ENCODE measurements at places on chromosomes 13 and 19.

DNA sequence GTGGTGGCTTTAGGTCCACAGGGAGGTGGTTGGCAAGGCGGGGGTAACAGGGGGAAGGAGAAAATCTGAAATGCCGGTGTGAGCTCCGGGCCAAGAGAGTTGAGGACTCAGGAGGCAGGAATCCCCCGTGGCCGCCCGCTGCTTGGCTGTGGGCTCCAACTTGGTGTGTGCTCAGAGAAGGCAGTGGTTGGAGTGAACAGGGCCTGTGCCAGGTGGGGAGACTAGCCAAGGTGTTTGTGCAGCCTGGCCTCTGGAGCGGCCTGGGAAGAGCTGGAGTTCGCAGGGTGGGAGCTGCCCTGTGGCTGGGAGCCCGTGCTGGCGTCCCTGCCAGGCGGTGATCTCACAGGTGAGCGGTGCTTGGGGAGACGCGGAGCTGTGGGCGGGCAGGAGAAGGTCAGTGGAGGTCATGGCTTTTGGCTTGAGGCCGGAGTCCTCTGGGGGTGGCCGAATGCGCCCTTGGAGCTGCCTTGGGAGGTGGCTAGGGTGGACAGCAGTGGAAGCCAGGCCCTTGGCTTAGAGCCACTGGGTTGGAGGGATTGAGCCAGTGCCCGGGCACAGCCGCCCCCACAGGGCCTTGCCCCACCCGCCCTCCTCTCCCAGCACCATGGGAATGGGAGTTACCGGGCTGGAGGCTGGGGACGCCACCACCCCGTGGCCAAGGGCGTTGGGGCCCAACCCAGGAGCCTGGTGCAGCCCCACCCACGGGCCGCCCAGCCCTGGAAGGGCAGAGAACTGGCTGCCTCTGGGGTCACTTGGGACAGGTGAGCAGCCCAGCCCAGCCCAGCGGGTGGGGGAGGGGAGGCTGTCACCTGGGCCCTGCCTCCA, 7.1 kb upstream of the CIRBP start:
- no peak for DNase-seq

GRCh38 chr19:16076958-16077611, 790 bp downstream of the TPM4 start:
- no peak for DNase-seq

- DNase-seq, result no peak
These were observed 19.7 kb downstream of the ZNF536 start for GRCh38 chr19:30391554-30392551.

GRCh38 chr19:46198756-46199155, 30.8 kb upstream of the IGFL1 start:
- no peak for DNase-seq

DNA sequence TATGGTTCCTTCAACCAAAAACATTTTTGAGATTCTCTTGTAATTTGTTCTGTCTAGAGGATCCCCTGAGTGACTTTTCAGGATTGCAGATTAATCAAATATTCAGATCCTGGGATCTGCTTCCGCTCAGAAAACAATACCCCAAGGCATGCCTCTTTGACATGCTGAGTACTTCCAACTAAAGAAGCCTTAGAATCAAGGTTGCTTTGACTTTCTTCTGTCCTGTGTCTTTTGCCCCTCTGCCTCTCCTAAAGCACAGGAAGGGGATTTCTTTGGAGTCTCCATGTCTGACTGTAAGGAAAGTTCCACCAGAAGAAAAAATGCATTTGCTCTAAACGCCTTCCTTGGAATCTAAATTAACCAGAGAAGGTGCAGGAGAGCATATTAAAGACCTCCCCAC, 431.5 kb downstream of the FGF14 start:
- no peak for DNase-seq

Data from GM06990 (cell line).